ENCODE measurements at places on chromosomes 2 and 18.

DNA sequence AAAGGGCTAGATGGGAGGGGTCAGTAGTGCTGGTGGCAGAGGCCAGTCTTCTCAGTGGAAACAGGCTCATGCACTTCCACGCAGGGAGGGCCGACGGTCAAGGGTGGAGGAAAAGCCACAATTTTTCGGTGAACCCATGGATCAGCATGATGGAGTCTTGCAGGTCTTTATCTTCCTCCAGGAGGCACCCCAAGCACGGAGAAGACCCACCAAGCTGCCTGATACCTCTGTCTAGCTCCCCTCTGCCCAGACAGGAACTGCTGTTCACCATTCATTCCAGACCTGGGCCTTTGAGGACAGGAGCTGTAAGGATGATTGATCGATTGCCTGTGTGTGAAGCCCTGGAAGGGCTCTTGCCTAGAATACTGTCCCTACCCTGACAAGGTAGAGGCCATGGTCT lies 2.8 kb upstream of the LRRFIP1 start:
- DNase-seq, result no peak

DNA sequence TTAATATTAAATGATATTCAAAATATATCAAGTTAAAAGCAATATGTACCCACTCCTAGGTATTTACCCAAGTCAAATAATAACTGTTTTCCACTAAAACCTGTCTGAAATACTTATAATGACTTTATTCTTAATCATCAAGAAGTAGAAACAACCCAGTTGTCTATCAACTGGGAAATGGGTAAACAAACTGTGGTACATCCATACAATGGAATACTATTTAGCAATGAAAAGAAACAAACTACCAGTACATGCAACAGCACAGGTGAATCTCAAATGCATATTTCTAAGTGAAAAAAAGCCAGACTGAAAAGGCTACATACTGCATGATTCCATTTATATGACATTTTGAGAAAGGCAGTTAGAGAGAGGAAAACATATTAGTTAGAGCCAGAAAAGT lies 559.9 kb downstream of the MBD2 start:
- DNase-seq, result no peak

DNA sequence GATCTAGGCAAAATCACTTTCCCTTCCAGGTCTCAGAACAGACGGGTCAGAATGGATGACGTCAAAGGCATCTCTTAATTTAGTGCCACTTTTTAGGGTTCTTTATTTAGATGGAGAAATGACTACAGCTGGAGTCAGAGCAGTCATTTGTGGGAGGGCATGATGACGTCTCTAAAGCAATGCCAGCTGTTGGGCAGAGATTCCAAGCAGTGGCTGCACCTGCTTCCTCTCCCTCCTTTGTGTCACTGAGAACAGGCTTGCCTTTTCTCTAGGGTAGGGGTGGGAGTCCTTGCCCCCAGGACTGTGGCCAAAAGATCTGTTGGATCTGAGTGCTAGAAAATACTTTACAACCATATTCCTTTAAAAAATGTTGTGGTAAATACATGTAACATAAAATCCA lies 28.7 kb upstream of the SKOR2 start:
- DNase-seq, result no peak

- DNase-seq, result no peak
Observed at GRCh38 chr18:54100920-54101470, 123.5 kb downstream of the MBD2 start.

DNA sequence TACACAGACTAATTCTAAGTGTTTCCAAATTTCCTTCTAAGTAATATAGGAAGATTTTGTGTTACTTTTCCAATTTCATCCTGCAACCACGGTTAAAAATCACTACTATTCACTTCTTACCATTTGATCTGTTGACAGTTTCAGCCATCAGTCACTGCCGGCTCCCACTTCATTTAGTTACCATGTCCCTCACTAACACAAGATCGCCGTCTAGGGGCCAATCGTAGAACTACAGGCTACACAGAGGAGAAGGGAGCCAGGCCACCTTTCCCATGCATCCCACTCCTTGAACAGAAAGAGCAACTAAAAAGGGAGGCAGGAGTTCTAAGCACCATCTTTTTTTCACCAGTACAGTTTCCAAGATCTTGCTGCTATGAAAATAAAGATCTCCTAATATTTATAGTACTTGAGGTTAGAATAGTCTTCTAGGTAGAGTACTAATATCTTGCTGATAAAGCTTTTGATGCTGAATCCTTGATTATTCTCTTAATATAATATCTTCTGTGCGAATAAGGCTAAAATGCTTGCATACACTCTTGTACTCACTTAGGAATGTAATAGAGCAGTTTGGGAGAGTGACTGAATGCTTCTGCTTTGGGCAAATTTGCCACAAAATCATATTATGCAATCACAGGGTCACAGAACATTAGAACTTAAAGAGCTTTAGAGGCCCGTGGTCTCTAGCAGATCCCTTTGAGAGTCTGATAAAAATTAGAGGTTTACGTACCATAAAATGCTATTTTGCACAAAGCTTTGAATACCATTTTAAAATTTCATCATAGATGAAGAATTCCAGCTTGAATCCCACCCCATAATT lies 39.5 kb upstream of the CYP1B1 start:
- DNase-seq, result peak; percentile 36

- no peak for DNase-seq
Observed at GRCh38 chr2:160372010-160372356, 121.6 kb downstream of the RBMS1 start.

GRCh38 chr18:2881088-2881839 lies 34.5 kb downstream of the EMILIN2 start:
- DNase-seq, result no peak

DNA sequence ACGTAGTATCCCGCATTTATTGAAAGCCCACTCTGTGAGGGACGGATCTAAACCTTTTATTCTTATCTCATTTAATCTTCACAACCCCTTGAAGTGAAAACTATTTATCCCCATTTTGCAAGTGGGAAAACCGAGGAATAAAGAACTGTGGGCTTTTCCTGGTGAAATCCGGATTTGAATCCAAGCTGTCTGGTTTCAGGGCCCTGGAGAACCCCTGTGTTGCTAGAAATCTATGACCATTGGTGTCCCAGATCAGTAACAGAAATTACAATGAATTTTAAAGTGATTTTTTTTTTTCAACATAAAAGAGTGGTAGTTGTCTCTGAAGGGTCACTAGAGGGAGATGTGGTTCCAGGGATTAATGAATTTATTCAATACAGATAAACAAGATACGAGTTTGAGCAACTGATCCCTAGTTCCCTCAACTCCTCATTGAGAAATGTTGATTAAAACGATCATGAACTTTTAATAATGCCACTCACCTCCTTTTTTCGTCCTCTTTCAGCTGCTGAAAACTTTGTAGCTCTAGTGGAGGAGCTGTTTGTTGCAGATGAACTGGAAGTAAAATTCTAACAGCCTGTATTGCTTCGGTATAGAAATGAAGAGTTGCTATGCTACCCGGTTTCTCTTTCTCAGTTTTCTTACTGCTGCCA lies 940 bp downstream of the XRCC5 start:
- no peak for DNase-seq

- no peak for DNase-seq
Observed at GRCh38 chr2:23904692-23905091, 22.2 kb downstream of the ATAD2B start.

DNA sequence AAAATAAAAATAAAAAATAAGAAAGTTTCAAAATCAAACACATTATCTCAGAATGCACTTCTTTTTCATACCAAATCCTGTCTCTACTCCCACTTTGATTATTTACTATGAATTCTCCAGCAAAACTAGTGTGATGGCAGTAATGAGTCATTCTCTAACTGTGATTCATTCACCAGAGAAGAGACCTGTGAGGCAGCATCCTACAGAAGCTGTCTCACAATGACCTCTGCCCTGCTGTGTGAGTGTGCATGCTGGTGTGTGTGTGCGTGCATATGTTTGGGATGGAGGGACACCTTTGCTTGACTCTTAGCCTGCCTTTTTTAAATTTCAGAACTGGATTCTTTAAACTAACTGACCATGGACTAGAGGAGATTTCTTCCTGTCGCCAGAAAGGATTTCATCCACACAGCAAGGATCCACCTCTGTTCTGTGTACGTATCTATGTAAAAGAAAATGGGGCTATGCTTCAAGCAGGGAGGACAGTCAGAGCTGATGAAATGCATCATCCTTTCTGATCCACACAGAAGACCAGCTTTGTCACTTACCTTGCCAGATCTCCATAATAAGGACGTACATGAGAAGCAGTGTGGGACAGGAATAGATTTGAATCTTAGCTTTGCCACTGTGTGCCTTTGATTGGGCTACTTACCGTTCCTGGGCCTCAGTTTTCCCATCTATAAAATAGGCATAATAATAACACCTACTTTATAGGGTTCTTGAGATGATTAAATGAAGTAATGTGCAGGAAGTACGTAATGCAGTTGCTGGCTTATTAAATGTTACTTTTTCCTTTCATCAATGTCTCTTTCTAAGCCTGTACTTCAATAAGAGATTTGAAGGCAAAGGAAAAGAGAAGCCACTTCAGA lies 31.2 kb downstream of the STAMBP start:
- no peak for DNase-seq

DNA sequence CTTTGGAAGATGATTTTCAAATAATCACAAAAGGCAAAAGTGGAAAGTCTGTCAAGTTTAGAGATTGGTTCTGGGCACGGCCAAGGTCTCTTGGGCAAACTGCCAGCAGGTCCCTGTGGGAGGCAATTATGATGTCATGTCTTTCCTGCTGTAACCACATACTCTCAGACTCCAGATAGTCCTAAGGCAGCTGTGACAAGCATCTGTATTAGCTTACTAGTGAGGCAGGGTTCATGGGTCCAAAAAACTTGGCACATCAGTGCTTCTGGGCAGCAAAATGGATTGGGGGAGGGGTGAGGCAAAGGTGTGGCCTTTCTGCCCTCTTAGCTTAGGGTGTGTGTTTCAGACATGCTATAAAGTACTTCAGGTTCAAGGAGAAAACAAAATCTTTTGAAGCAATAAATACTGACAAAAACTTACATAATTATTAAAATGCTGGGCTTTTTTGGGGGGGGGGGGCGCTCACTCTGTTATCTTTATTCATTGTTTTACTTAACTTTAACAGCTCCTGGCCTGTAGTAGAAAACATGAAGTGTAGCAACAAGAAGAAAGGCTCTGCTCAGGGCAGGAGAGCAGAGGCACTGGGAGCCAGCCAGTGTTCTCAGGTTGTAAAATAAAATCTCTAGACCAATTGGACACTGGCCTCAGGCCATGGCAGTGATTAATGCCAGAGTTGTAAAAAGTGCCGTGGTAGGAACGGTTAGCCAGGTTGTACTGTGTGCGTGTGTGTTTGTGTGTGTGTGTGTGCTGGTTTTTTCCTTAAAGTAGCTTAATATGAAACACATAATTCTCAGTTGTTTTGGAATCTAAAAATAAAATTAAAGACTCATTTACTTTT lies 14.3 kb upstream of the TANC1 start:
- no peak for DNase-seq

DNA sequence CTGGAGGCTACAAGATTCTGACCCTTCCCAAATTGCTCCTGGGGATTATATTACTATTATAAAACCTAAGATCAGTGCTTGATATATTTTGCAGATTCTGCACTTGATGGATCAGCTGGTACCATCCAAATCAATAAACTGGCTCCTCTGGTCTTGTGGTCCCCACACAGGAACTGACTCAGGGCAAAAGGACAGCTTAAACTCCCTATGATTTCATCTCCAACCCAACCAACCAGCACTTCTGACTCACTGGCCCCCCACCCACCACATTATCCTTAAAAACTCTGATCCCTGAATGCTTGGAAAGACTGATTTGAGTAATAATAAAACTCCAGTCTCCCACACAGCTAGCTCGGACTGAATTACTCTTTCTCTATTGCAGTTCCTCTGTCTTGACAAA lies 82.1 kb downstream of the TMEM163 start:
- DNase-seq, result no peak

DNA sequence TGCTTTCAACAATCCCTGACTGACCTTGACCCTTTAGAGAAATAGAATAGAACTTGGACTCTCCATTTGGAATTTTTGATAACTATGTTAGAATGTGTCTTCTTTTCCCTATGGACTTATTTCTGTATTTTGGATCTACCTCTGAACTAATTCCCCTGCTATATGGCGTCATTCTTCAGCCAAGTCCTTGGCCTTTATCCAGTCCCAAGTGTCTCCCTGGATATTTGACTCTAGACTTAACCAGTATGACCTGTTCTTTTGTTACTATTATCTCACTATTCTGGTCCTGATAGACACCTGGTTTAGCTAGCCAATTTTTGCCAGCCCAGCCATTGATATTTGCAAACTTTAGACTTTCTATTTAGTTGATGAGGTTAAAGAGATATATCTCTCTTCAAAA lies 186.8 kb downstream of the KCNS3 start:
- DNase-seq, result no peak

DNA sequence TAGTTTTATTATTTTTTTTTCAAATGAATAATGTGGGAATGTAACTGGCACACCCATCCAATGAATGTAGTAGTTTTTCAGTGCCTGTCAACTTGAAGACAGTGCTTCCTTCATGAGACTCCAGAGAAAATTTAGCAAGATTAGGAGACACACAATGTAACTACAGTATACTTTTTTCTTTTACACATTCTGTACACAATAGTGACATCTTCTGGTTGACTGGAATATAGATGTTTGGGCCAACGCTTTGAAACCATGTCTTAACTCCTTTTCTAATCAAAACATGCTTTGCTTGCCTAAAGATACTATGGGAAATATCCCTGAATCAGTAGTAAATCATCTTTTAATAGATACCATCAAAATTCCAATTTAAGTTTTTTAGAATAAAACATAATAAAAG lies 229.5 kb upstream of the ZC3H15 start:
- no peak for DNase-seq

- DNase-seq, result no peak
Observed at GRCh38 chr2:6929196-6929819, 12.1 kb downstream of the RNF144A start.

DNA sequence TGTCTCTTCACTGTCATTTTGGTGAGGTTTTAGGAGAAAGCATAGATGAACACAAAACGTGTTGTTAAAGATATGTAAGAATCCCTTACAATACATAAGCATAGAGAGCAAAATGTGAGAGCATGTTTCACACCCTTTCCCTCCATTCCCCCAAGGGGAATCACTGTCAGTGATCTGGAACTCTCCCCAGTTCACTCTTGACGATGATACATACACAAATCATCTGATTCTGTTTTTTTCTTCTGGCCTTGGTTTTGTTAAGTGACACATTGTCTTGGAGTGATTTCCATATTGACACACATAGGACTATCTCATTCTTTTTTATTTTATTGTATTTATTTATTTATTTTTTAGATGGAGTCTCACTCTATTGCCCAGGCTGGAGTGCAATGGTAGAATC lies 53.7 kb upstream of the TANC1 start:
- DNase-seq, result no peak

GRCh38 chr2:127417406-127417805 lies 821 bp upstream of the PROC start:
- DNase-seq, result no peak

Measured in activated CD4-positive, CD25-positive, alpha-beta regulatory T cell (primary cell).